Activated T-cell treated with anti-CD3 and anti-CD28 coated beads for 48 hours (primary cell): ENCODE measurements at places on chromosomes 16 and 17.

- no peak for DNase-seq
Measured at GRCh38 chr17:7992516-7992915, 9.9 kb upstream of the GUCY2D start.

DNA sequence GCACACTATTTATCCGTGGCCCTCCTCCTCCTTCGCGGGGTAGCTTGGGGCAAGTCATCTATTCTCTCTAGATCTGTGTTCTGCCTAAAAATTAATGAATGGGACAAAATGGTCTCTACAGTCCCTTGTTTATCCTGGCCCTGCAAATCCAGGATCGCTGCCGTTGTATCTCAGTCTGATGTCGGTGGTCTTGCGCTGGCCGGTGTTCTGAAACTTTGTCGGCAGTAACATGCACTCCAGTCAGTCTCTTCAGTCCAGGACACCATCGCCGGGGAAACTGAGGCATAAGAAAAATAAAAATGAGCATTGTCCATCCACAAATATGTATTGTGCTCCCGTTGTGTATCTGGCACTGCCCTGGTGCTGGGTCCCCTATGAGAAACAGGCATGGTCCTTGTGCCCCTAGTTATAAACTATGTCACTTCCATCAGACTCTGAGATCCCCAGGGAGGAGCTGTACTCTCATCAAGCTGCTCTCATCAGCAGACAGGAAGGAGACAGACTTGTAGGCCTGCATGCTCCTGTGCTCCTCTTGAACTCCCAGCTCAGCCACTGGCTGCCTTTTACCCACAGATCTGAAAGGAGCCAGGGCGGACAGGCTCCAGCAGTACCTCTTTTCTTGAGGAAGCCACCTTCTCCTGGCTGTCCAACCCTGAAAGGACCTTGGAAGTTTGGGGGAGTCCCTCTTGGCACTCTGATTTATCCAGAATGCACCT, 13.7 kb upstream of the CA4 start:
- no peak for DNase-seq

GRCh38 chr17:81726004-81726403, 13.9 kb downstream of the SLC25A10 start:
- no peak for DNase-seq

- no peak for DNase-seq
Measured at GRCh38 chr16:87058728-87059250, 258.4 kb downstream of the C16orf95 start.

DNA sequence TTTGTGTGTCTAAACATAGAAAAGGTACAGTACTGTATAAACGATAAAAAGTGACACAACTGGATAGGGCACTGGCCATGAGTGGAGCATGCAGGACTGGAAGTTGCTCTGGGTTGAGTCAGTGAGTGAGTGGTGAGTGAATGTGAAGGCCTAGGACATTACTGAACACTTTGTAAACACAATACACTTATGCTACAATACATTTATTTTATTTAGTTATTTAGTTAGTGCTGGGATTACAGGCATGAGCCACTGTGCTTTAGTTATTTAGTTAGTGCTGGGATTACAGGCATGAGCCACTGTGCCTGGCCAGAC, 4.6 kb downstream of the CFAP20 start:
- DNase-seq: no peak

DNA sequence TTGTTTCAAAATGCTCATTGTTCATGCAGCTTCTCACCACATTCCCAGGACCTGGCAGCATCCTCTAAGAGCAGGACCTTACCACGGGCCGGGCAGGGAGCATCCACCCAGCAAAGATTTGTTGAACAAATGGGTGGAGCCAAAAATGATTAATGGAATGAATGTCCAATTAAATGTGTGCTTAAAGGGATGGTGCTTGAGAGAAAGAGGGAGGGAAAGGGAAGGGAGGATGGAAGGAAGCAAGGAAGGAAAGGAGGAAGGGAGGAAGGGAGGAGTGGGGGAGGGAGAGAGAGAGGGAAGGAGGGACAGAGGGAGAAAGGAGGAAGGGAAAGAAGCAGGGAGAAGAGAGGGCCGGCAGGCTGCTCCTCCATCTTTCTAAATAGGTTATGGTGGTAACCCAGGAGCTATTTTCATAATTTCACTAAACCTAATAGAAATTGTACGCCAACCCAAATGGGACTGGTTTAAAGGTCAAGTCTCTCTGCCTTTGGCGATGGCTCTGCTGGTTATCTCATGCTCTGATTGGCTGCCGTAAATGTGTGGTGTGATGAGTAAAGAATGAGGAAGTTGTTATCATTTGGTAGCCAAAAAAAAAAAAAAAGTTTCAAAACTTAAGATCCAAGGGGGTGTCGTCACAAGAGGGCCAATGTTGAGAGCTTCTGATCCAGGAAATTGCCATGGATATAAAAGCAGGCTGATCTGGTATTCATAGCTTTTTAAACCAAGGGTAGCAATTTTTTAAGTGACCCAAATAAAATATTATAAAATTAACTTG, 126.7 kb upstream of the FOXF1 start:
- no peak for DNase-seq

GRCh38 chr17:79619636-79620206, 8.9 kb upstream of the RBFOX3 start:
- DNase-seq: no peak

DNA sequence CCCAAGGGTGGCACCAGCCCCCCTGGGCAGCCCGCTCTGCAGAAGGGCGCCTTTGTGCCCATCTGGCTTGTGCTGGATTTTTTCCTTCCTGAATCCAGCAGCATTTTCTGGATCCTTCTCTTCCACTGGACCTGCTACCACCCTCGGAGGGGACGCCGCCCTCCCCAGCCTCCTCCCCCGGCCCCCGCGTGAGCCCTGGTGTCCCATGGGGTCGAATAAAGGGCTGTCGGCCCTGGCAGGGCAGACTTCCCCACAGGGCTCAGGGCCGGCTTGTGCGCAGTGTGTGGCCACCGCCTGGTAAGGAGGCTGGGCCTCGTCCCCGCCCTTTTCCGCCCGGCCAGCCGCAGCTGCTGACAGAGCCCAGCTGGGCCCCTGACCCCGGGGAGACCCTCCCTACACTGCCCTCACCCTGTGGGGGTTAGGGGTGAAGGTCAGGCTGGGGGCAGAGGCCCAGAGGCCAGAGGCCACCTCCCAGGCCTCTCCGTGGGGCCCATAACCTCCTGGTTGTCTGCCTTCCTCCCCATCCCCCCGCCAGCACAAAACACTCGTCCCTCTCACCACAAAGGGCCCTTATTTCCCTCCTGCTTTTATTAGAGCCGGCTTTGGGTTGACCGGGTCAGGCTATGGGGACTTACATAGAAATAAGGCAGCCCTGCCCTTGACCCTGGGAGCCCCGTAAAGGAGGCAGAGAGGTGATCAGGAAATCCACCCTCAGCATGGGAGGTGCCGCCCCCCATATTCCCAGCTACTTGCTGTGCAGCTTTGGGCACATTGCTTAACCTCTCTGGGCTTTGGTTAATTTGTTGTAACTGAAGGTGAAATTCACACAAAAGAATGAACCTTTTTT, 179.3 kb upstream of the CIBAR2 start:
- DNase-seq: no peak

- no peak for DNase-seq
Measured at GRCh38 chr16:73163238-73163815, 115.4 kb upstream of the ZFHX3 start.

GRCh38 chr16:89174877-89175276, 3.3 kb downstream of the CDH15 start:
- DNase-seq: no peak

- no peak for DNase-seq
Measured at GRCh38 chr16:82061861-82062525, 26.9 kb downstream of the HSD17B2 start.

GRCh38 chr16:57060323-57061083, 31.9 kb upstream of the CPNE2 start:
- no peak for DNase-seq

- no peak for DNase-seq
Measured at GRCh38 chr17:13429201-13429600, 172.5 kb downstream of the HS3ST3A1 start.

DNA sequence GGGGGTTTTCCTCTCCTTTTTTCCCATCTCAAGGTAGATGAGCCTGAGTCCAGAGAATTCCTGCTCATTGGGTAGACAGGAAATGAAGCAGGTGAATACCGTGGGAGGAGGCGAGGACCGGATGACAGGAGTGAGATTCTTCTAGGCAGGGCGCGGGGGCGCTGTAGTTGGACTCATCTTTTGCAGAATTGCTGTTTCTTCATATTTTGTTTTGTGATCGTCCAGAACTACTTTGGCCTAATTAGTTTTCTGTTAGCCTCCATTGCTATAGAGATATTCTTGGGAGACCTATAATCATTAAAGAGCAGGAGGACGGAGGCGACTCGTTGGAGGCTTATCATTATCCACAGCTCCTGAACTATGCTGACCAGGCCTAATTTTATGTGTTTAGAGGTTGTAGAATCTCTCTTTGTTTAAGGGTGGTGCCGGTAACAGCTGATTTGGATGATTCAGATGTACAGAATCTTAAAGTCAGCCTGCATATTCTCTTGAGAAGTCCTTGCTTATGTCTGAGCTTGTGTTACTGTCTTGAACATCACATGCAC, 650 bp downstream of the ATP6V0A1 start:
- DNase-seq: peak; percentile 22

- no peak for DNase-seq
Measured at GRCh38 chr16:78655331-78656113, 556.1 kb downstream of the WWOX start.

DNA sequence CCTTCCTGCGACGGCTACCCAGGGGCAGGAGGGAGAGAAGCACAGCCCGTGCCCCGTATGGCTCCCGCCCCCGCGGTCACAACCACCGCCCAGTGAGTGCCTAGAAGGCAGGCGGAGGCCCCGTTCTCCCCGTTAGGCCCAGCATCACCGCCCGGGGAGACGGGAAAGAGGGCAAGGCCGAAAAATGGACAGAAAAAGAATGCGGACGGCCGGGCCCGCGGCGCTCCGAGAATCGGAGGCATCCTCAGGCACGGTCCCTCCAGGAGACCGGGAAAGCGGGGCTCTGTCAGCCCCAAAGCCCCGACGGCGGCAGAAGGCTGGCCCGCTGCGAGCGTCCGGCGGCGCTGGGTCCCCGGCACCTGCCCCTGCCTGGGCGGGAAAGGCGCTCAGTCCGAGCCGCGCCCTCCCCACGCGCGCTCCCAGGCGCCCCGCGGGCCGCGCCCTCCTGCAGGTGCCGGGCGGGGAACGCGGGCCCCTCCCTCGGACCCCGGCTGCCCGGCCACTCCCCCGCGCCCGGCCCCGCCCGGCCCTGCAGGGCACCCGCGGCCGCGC, 407 bp downstream of the MCRIP1 start:
- peak; percentile 50 for DNase-seq

- peak; percentile 42 for DNase-seq
Measured at GRCh38 chr16:89890200-89890599, 16.8 kb downstream of the TCF25 start.

DNA sequence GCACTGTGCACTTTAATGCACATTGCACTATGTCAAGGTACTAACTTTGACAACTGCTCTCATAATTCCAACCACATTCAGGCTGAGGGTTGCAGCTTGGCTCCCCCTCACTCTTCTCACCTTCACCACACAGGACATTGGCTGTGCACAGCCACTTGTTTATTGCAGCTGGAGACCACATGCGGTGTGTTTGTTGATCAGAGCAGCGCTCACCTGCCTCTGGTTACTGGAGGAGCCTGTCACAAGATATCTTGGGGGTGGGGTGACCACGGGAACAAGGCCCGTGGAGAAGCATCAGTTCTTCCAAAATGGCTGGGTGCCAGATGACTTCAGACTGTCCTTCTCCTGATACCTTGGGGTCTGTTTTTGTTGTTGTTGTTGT, 10.6 kb upstream of the CCL5 start:
- DNase-seq: no peak

DNA sequence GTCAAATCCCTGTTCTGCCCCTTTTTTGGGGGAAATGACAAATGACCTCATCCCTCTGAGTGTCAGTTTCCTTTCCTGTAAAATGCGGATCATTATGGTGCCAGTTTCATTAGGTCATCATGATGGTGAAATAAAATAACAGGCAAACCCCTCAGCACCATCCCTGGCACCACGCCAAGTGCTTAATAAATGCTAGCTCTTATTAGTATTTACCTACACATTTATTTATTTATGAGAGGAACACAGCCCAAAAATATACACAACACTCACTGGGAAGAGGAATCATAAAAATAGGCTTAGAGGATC, 28.6 kb upstream of the GPRC5B start:
- no peak for DNase-seq

DNA sequence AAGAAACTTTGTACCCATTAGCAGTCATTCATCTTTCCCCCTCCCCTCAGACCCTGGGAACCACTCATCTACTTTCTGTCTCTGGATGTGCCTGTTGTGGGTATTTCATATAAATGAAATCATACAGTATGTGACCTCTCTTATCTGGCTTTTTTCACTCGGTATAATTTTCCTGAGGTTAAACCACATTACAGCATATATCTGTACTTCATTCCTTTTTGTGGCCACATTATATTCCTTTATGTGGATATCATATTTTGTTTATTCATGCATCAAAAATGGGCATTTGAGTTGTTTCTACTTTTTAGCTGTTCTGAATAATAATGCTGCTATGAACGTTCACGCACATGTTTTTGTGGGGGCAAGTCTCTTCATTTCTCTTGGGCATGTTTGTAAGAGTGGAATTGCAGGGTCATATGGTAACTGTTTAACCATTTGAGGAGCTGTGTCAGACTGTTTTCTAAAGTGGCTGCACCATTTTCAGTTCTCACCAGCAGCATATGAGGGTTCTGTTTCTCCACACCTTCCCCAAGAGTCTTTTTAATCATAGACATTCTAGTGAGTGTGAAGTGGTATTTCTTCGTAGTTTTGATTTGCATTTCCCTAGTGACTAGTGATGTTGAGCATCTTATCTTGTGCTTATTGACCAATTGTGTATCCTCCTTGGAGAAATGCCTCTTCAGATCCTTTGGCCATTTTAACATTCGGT, 3.8 kb downstream of the SNX29 start:
- no peak for DNase-seq
